Skeletal muscle cell (primary cell): ENCODE measurements at places on chromosomes 7 and 10.

DNA sequence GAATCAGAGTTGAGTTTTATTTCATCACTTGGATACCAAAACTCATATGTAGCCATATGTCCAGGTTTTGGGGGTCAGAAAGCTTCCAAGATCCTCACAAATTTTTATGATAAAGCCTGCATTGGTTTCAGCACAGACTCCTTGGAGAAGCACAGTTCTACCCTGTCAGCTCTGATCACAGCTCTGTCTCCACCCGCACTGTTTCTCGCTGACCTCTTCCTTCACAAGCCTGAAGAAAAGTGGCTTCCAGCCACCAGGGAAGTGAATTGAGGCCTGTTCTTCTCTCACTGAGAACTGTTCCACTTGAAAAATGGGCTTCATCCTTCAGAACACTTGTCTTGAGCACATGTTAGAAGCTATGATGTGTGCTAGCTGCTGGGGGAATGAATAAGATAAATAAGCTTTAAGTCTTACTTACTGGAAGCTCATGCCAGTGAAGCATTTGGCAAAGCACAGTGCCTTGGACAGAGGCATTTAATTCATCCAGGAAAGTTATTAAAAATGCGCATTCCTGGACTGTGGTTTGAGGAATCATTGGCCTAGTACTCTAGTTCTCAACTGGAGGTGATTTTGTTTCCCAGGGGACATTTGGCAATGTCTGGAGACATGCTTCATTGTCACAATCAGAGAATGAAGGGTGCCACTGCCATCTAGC is 133.6 kb downstream of the BMPER start:
- DNase-seq: no peak

DNA sequence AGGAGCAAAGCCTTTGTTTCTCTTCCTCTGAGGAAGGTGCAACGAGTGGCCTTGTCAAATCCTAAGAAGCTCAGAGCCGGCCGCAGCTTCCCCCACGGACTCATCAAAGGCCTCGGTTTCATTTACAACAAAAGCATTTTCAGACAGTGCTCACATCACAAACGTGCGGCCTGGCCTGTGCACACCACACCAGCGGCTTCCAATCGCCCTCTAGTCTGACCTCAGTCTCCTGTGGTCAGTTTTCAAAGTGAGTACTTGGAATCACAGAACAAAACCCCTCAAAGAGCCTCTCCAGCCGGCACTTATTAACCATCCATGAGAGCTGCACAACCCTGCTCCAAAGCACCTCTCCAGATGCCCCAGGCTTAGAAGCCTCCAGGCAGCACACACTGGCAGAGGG is 3.3 kb downstream of the RADIL start:
- no peak for DNase-seq

DNA sequence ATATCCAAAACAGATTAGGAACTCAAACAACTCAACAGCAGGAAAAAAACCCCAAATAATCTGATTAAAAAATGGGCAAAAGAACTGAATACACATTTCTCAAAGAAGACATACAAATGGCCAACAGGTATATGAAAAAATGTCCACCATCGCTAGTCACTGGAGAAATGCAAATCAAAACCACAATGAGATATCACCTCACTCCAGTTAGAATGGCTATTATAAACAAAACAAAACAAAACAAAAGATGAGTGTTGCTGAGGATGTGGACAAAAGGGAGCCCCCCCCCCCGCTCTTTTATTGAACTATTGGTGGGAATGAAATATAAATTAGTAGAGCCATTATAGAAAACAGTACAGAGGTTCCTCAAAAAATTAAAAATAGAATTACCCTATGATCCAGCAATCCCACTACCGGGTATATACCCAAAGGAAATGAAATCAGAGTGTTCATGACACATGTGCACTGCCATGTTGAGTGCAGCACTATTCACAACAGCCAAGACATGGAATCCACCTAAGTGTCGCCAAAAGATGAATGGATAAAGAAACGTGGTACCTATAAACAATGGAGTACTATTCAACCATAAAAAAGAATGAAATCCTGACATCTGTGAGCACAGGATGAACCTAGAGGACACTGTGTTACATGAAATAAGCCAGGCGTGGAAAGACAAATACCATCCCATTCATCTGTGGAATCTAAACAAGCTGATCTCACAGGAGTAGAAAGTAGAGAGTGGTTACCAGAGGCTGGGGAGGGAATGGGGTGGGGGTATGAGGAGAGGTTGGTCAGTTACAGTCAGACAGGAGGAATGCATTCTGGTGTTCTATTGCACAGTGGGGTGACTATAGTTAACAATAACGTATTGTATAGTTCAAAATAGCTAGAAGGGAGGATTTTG is 78.1 kb upstream of the RHEB start:
- peak; percentile 80 for DNase-seq

- peak; percentile 6 for DNase-seq
These were observed 52.4 kb downstream of the SORBS1 start for GRCh38 chr10:95508730-95509129.
